ENCODE measurements at places on chromosomes 4 and X. TPM values are rescaled to one million over a fixed set of nuclear protein-coding genes. Genes with fewer than 3 reads are reported as not detected.
A peak's percentile ranks its signal among the peaks of the same experiment; 100 is the strongest.

- no peaks in the 10 kb centered on the region for H3K36me3 ChIP-seq
- H3K4me1 ChIP-seq: no peaks in the 10 kb centered on the region
- no peaks in the 10 kb centered on the region for H3K27me3 ChIP-seq
- H3K4me3 ChIP-seq: no peak overlapping the region
These were observed 1668.1 kb upstream of the AGA start for GRCh38 chr4:179110356-179110755.

- H3K4me1 ChIP-seq: no peaks in the 10 kb centered on the region
- DNase-seq: no peak
- H3K4me3 ChIP-seq: no peak overlapping the region
- no peaks in the 10 kb centered on the region for H3K36me3 ChIP-seq
These were observed 126.7 kb downstream of the NHS start for GRCh38 chrX:17501746-17502145.

Gene HSFX3
- not detected for polyA plus RNA-seq

DNA sequence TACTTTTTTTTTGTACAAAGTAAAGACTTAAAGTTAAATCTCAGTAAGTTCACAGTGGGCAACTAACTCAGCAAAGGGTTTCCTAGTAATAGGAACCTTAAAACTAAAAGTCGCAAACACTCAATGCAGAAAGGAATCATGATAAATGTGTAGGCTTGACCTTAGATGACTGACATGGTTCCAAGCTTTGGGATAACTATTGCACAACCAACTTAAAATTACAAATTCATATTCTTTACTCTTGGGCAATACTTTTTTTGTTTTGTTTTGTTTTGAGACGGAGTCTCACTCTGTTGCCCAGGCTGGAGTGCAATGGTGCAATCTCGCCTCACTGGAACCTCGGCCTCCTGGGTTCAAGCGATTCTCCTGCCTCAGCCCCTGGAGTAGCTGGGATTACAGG lies 8.2 kb downstream of the ELOVL6 start:
- H3K27ac ChIP-seq: no peak overlapping the region
- peaks cover 12% of the 10 kb centered on the region for H3K36me3 ChIP-seq
- peaks cover 31% of the 10 kb centered on the region for H3K4me1 ChIP-seq
- H3K4me3 ChIP-seq: no peak overlapping the region
- H3K27me3 ChIP-seq: peaks cover 4% of the 10 kb centered on the region
- DNase-seq: no peak

Gene KLHL4
- not detected for polyA plus RNA-seq

Gene NEXMIF
- not detected for polyA plus RNA-seq

Gene RAB39B
- 2.3 TPM for polyA plus RNA-seq

DNA sequence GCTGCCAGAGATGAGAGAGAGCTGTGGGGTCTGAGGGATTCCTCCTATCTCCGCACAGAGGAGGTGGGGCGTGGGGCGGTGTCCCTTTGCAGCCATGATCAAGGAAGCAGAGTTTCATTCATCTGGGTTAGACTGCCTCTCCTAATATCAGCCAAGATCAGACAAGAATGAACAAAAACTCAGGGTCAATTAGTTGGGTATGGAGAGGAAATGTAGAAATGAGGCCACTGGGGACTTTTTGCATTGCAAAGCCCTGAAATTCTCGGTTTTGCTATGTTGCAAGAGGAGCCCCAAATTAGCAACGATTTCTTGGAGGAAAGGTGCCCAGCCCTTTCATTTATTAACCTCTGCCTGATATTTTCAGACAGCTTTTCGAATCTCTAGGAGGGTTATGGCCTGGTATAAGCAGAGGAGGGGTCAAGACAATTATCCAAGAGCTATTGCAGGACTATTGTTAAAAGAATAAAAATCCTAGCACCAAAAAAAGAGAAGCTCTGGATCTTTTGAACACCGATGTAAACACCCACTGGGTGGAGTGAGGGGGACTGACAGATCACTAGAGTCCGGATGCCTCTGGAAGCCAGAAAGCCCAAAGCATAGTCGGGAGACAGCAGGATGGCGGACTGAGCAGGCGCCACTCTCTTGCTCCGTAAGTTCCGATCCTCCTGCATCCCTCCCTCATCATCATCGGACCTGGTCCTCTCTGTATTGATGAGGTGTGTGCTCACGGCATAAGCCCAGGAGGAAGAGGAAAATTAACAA lies 34.4 kb upstream of the ACSL1 start:
- peaks cover 9% of the 10 kb centered on the region for H3K27me3 ChIP-seq
- no peak for DNase-seq
- H3K4me1 ChIP-seq: peaks cover 4% of the 10 kb centered on the region
- H3K27ac ChIP-seq: no peak overlapping the region

Gene ALAS2
- polyA plus RNA-seq: 0.82 TPM

DNA sequence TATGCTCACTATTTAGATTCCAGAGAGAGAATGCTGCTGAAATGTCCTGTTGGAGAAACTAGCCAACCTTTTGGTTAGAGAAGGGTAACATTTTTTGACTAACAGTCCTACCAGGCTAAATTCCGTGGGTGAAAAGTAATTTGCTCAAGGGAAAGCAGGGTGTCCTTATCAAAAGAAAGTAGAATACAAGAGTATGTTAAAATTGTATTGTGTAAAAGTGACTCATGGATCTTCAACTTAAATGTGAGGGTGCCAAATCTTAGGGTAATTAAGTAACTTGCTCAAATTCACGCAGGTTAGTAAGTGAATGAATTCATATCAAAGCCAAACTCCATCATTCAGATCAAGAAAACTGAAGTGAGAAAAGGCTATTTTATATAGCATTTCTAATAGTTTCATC lies 81.7 kb downstream of the PCDH7 start:
- no peaks in the 10 kb centered on the region for H3K36me3 ChIP-seq
- H3K4me1 ChIP-seq: no peaks in the 10 kb centered on the region
- no peak overlapping the region for H3K4me3 ChIP-seq
- no peaks in the 10 kb centered on the region for H3K27me3 ChIP-seq

DNA sequence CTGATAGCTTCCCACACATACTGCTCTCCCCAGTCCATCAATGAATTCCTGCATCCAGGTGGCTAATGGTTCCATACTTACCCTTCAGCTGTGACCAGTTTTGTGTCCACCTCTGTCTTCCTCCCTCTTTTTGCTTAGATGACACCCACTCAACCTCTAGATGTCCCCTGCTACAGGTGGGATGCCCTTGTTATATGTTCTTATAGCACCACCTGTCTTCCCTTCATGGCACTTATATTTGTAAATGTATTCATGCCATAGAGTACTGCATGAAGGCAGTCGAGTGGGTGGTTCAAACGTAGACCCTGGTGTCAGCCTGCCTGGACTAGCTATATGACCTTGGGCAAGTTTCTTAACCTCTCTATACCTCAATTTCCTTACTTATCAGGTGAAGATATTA lies 6.5 kb upstream of the USP46 start:
- H3K36me3 ChIP-seq: peaks cover 3% of the 10 kb centered on the region
- peak; percentile 3 for DNase-seq
- peaks cover 2% of the 10 kb centered on the region for H3K4me1 ChIP-seq
- H3K4me3 ChIP-seq: no peak overlapping the region
- H3K27ac ChIP-seq: no peak overlapping the region

DNA sequence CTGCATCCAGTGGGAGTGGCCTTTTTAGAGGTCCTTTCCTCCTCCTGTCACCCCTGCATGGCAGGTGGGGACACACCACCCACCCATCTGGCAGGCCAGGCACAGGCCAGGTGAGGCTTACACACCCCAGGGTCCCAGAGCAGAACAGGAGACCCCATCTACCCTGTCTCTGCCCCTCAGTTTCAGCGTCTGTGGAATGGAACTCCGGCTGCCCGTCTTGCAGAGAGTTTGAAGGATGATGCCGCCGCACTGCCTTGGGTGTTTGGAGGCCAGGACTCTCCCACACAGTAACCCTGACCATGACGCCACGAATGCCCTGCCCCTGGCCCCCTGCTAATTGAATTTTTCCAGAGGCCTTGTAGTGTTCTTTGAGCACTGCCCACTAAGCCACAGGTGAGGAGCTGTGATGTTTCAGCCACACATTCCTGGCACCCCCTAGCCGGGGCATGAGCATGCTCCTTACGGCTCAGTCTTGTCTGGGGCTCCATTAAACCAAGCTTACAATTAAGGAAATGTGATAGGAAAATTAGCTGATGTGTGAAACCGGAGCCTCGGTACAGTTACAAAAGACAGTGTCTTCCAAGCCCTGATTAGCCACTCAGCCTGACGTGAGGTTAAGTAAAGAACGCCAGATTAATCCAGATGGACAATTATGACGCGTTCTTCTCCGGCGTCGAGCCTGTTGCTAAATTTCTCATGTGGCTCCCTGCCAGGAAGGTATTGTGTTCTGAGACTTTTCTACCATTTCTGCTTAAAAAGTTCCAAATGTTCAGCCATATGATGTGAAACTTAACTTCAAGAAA lies 39.3 kb downstream of the HMX1 start:
- no peak overlapping the region for H3K27ac ChIP-seq
- H3K36me3 ChIP-seq: no peaks in the 10 kb centered on the region
- DNase-seq: no peak

DNA sequence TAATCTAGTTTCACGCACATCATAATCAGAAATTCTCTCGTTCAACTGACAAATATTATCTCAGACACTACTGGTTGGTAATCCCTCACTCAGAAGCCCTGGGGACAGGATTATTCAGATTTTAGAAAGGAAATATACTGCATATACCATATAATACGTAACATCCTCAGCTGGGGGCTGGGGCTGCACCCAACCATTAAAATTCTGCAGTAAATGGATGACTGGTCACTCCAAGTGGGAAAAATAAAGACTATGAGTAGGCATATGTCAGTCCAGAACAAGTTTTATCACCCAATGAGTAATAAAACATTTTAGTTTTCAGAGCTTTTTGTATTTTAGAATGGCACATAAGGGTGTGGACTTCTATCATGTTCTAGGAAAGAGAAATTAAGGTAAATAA lies 121.7 kb upstream of the MAP3K15 start:
- peak overlapping the region; percentile 60 for H3K27ac ChIP-seq
- no peaks in the 10 kb centered on the region for H3K36me3 ChIP-seq
- H3K4me3 ChIP-seq: no peak overlapping the region
- no peak for DNase-seq
- H3K4me1 ChIP-seq: peaks cover 19% of the 10 kb centered on the region
- H3K27me3 ChIP-seq: peaks cover 21% of the 10 kb centered on the region

GRCh38 chr4:182448281-182449151 lies 205.3 kb downstream of the TENM3 start:
- peak overlapping the region; percentile 65 for H3K4me3 ChIP-seq
- H3K4me1 ChIP-seq: peaks cover 25% of the 10 kb centered on the region
- no peak overlapping the region for H3K27ac ChIP-seq

DNA sequence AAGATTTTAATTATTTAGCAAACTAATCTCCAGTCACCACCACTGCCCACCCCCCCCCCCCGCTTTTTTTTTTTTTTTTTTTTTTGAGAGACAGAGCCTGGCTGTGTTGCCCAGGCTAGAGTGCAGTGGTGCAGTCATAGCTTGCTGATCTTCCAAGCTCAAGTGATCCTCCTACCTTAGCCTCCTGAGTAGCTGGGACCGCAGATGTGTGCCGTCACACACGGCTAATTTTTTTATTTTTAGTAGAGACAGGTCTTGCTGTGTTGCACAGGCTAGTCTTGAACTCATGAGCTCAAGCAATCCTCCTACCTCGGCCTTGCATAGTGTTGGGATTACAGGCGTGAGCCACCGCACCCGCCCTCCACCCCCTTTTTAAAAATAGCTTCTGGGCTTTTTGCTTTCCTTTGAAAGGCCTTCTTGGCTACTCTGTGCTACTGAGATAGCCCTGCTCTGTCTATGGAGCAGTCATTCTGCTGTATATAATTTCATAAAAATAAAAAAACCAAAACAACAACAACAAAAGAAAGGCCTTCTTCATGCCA lies 18.7 kb downstream of the TXLNG start:
- no peak overlapping the region for H3K4me3 ChIP-seq
- no peak for DNase-seq
- peaks cover 28% of the 10 kb centered on the region for H3K4me1 ChIP-seq
- H3K36me3 ChIP-seq: peaks cover 6% of the 10 kb centered on the region
- no peak overlapping the region for H3K27ac ChIP-seq
- peaks cover 3% of the 10 kb centered on the region for H3K27me3 ChIP-seq

DNA sequence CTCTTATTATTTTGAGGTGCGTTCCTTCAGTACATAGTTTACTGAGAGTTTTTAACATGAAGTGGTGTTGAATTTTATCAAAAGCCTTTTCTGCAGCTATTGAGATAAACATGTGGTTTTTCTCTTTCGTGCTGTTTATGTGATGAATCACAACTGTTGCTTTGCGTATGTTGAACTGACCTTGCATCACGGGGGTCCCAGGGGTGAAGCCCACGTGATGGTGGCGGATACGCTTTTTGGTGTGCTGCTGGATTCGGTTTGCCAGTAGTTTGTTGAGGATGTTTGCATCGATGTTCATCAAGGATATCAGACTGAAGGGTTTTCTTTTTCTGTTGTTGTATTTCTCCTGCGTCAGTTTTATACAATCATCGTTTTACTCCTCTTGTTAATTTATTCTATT lies 4.6 kb upstream of the H2BW1 start:
- H3K36me3 ChIP-seq: no peaks in the 10 kb centered on the region
- no peak for DNase-seq
- H3K4me3 ChIP-seq: no peak overlapping the region
- H3K27me3 ChIP-seq: no peaks in the 10 kb centered on the region

- no peak overlapping the region for H3K27ac ChIP-seq
- H3K4me3 ChIP-seq: no peak overlapping the region
- H3K36me3 ChIP-seq: no peaks in the 10 kb centered on the region
- peaks cover 55% of the 10 kb centered on the region for H3K4me1 ChIP-seq
- H3K27me3 ChIP-seq: no peaks in the 10 kb centered on the region
These were observed 6.3 kb downstream of the FNIP2 start for GRCh38 chr4:158775091-158775651.

DNA sequence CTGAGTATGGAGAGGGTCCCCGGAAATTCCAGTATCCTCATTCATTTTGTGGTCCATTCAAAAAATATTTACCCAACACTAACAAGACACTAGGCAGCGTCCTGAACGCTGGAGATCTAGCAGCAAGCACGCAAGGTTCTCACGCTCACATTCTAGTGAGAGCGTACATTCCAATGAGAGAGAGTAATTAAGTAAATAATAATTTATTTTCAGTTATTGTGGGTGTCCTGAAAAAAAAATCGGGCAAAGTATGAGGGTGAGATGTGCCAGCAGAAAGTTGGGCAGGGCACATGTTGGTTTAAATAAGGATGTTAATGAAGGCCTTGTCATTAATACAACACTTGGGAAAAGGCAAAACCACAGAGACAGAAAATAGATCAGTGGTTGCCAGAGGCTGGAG lies 4.0 kb upstream of the TMEM156 start:
- no peak overlapping the region for H3K4me3 ChIP-seq
- H3K4me1 ChIP-seq: peaks cover 20% of the 10 kb centered on the region
- DNase-seq: no peak
- no peak overlapping the region for H3K27ac ChIP-seq
- H3K36me3 ChIP-seq: no peaks in the 10 kb centered on the region

Gene SUPT20HL1
- not detected for polyA plus RNA-seq

DNA sequence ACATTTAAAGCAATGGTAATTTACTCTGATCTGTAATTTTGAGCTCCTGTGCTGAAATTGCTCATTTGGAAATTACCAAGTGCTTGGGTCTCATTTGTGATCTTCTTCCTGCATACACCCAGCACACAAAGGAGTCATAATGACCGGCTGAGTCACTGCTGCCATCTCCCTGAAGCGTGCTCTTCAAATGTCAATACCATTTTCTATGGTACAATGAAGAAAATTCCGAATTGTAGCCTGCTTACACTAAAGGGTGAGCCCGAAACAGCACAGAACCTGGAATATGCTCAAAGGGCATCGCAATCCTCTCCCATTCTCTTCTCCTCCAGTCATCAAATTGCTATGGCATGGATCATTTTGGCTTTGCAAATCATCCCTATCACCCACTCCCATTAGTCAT lies 140.5 kb downstream of the GRIA3 start:
- no peak overlapping the region for H3K27ac ChIP-seq
- H3K36me3 ChIP-seq: no peaks in the 10 kb centered on the region
- no peaks in the 10 kb centered on the region for H3K27me3 ChIP-seq
- H3K4me1 ChIP-seq: no peaks in the 10 kb centered on the region
- DNase-seq: no peak
- H3K4me3 ChIP-seq: no peak overlapping the region

Gene PI4K2B
- 10.3 TPM for polyA plus RNA-seq
